ENCODE measurements at places on chromosomes 7 and 10.

- no peak for DNase-seq
Observed at GRCh38 chr7:55474944-55475854, 97.1 kb downstream of the VOPP1 start.

DNA sequence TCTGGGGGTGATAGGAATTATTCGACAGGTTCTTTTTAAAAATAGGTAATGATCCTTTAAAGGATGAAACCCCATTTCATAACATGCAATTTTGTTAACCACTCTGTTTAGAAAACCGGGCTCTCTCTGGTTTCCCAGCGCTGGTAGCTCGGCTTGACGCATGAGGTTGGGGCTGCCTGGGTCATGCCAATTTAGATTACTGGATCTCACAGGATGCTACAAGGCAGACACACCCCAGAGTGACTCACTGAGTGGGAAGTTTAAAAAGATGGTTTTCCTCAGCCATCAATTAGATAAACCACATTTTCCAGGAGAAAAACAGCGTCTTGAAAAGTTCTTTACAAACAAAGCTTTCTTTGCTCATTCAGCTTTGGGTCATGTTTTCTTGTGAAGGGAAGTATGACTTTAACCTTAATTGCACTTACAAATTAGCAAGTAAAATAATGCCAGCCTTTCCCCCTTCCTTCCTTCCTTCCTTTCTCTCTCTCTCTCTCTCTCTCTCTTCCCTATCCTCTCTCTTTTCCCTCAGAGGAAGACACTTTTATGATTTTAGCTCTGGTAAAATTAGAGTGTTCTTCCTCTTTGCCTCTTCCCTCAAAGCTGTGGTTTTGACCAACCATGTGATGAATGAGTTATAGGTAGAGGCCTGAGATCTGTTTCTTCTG lies 99.8 kb downstream of the EPDR1 start:
- no peak for DNase-seq

GRCh38 chr7:29282819-29283414 lies 88.3 kb downstream of the CHN2 start:
- DNase-seq: no peak

GRCh38 chr10:68303849-68304412 lies 27.9 kb upstream of the HNRNPH3 start:
- no peak for DNase-seq

GRCh38 chr7:80443325-80443724 lies 68.5 kb downstream of the GNAT3 start:
- no peak for DNase-seq

- no peak for DNase-seq
Observed at GRCh38 chr7:83608716-83609115, 40.2 kb downstream of the SEMA3E start.

DNA sequence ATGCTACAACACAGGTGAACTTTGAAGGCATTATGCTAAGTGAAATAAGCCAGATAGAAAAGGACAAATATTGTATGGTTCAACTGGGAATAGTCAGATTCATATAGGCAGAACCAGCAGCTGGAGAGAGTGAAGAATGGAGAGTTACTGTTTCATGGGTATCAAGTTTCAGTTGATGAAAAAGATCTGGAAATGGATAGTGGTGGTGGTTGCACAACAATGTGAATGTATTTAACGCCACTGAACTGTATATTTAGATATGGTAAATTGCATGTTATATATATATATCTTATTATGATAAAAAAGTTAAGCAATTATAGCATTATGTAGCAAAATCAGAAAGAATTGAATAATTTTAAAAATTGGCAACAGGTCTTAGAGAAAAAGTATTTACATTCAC lies 3.9 kb downstream of the LMBR1 start:
- DNase-seq: no peak

GRCh38 chr7:105036217-105037168 lies 22.5 kb downstream of the KMT2E start:
- DNase-seq: no peak

GRCh38 chr10:69142983-69143382 lies 19.0 kb downstream of the VPS26A start:
- no peak for DNase-seq

GRCh38 chr10:88226891-88227290 lies 356.2 kb downstream of the RNLS start:
- no peak for DNase-seq

GRCh38 chr10:29600067-29600466 lies 34.7 kb downstream of the SVIL start:
- no peak for DNase-seq

Measured in globus pallidus (tissue), 1 donor.